ENCODE measurements at places on chromosomes 7 and 10.

DNA sequence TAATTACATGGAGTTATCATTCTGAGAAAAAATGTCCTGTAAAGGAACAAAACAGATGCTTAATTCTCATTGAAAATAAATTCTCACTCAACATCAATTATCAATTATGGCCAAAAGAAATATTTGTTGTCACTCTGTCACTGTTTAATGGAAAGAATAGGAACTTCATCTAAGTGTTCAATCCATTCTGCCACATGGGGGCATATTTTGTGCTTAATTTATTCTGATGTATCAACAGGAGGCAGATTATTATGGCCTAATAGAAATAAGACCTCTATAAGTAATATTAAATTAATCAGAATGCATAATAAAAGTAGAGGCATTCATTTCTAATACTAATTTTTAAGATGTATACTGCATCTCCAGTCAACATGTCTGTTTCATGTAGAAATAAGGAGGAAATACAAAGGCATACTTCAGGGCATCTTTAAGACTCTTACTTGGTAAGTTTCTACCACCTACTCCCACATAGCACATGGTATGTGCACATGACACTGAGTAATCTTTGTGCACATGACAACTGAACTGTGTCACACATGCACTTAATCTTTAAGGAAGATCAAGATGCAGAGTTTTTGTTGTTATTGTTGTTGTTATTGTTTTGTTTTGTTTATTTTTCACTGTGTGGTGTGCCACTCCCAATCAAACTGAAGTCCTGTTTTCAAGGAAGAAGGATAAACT lies 420.4 kb upstream of the SEMA3A start:
- no peak for DNase-seq

- no peak for DNase-seq
These were observed 114.8 kb upstream of the NPY start for GRCh38 chr7:24169077-24169624.

GRCh38 chr7:157682064-157682945 lies 345.5 kb downstream of the DNAJB6 start:
- DNase-seq: no peak

DNA sequence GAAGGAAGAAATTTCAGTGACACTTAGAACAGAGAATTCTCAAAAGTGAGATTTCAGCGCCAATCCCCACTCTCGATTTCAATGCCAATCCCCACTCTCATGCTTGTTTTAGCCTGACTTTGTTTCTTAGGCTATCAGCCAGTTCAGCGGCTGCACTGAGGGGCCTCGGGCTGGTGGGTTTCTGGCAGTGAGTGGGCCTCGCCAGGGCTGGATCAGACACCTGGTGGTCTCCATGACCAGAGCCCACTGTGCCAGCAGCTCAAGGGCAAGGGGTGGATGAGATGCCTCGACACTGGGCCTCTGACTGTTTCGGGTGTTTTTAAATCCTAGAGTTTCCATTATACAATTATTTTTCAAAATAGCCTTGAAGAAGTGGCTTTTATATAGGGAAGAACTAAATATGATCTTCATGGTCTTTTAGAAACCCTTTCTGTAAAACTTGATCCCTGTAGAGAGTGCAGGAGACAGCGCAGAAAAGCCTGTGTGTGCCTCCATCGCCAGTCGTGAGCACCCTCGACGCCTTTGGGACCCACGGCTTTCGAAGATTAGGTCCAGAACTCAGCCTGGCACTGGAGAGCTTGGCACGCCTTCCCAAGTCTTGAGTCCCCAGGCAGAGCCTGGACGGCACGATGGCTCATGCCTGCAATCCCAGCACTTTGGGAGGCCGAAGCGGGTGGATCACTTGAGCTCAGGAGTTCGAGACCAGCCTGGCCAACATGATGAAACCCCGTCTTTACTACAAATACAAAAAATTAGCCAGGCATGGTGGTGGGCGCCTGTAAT lies 76.2 kb downstream of the INPP5A start:
- no peak for DNase-seq

GRCh38 chr10:89556600-89556999 lies 21.2 kb upstream of the SLC16A12 start:
- no peak for DNase-seq

DNA sequence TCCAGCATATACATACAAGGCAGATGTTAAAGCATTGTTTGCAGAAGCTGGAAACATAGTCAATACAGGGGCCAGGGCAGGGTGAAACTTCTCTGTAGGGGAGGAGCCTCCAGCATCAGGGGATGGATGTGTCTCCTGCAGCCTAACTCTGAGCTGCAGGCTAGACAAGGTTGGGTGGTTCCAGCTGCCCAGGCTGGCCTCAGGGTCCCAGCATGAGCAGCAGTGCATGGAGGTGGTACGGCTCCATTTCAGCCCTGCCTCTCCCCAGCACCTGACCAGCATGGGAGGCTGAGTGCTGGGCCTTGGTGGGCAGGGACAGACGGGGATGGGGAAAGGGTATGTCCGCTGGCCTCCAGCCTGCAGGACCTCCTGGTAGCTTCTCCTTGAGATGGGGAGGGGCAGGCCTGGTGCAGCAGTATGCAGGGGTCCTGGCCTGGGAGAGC lies 7.4 kb upstream of the TBRG4 start:
- no peak for DNase-seq

- no peak for DNase-seq
These were observed 352.8 kb downstream of the RPS24 start for GRCh38 chr10:78386509-78386908.

GRCh38 chr10:97629289-97629688 lies 4.0 kb downstream of the MORN4 start:
- no peak for DNase-seq

- no peak for DNase-seq
These were observed 356.6 kb downstream of the SH2D4B start for GRCh38 chr10:80894311-80894791.

GRCh38 chr10:19659920-19660655 lies 156.1 kb upstream of the PLXDC2 start:
- no peak for DNase-seq

GRCh38 chr7:87416682-87417587 lies 58.5 kb downstream of the ABCB4 start:
- DNase-seq: peak; percentile 74

- no peak for DNase-seq
These were observed 45.4 kb downstream of the GPR37 start for GRCh38 chr7:124720195-124720594.

DNA sequence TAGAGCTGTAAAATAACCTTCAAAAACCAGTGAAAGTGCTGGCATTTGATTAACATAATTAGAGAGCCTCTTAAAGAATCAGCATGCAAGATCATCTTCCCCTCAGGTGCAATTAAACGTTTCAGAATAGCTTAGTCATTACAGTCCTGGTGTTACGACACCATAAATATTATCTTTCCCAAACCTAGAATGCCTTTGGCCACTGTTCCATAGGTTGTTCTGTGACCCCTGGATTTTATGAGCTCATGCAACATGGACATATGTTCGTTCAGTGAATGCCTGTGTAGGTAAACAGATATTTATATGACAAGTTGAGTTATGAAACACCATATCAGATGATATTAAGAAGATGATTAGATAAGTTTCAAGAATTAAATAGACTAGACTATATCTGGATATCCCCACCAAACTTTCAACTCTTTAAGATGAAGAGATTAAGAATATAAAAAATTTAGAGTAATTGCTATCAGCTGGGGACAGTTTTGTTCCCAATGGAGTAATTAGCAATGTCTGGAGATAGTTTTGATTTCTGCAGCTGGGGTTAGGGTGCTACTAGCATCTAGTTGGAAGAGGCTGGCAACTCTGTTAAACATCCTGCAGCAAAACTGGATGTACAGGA lies 263.5 kb upstream of the DKK1 start:
- DNase-seq: peak; percentile 28

DNA sequence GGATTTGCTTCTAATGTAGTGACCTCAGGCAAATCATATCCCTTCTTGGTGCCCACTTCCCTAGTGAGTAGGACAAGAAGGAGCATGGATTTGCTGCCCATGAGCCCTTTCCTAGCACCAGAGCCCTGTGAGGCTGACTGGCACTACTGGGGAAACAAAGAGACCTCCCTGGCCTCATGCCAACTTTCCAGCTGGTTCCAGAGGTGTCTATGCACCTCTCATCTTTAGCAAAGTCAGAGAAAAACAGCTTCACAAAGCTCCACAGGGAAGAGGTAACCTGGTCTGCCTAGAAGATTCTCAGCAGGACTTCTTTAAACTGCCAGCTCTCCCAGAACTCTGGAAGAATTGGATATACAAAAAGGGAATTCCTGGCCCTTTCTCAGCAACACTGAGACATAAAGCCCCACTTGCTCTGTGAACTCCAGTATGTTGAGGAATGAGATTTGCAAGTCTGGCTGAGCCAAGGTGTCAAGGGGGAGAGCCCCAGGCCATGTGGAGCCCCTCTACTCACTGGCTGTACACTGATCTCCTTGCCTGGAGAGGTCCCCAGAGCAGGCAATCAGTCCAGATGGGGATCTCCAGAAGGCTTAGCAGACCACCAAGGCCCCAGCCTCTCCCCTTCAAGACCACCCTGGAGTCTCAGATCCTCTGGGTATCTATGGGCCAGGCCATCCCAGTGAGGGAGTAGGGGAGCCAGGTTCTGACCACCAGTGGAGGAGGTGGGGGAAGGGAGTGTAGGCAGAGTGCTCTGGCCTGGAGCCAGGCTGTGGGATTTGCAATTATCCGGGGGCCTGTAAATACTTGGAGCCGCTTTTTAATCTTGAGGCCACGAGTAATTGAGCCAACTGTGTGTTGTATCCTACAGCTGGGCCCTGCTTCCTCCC lies 24.4 kb upstream of the RBM20 start:
- DNase-seq: no peak

- DNase-seq: no peak
These were observed 222.5 kb downstream of the AHR start for GRCh38 chr7:17520941-17521340.

DNA sequence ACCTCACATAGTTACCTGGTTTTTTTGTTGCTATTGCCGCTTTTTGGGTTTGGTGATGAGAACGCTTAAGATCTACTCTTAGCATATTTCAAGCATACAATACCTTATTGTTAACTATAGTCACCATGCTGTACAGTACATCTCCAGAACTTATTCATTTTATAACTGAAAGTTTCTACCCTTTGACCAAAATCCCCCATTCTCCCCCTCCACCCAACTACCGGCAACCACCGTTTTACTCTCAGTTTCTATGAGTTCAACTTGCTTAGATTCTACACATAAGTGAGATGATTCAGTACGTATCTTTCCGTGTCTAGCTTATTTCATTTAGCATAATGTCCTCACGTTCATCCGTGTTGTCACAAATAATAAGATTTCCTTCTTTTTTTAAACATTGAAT lies 86.7 kb upstream of the IL6 start:
- DNase-seq: no peak

DNA sequence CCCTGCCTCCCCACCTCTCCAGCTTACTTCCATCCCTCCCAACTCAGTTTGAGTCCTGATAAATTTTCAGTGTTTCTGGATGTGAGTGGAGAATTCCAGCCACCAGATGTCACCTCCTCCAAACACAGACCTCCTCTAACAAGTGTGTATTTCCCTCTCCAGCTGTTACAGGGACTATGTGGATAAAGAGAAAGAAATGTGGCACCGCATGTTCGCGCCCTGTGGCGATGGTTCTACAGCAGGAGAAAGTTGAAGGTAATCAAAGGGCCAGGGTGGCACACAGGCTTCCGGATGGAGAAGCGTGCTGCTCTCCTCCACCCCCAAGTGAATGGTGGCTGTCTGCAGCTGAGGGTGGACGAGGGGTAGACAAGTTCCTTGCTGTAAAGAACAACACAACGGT lies 14.7 kb downstream of the FKBP6 start:
- DNase-seq: peak; percentile 62

GRCh38 chr7:80247144-80247543 lies 112.5 kb downstream of the GNAI1 start:
- DNase-seq: no peak

GRCh38 chr10:114017271-114017670 lies 26.4 kb upstream of the ADRB1 start:
- DNase-seq: no peak

- DNase-seq: no peak
These were observed 6.7 kb upstream of the PNLIP start for GRCh38 chr10:116538992-116539391.

- no peak for DNase-seq
These were observed 618.6 kb downstream of the ZWINT start for GRCh38 chr10:55742487-55742886.

DNA sequence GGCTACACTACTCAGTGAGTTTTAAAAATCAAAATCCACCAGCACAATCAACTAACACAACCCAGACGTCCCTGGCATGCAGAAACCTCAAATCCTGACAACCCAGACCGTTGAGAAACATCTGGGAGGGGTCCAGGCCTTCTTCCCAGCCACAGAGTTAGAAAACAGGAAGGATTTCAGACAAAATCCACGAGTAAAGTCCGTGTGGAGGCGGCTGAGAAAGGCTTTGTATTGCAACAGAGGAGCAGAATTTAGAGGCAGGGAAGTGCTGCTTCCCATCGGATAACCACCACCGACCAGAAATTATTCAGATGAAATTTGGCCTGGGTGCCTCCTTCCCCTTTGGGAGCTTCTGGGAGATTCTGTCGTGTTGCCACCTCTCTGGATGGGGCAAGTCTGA lies 61.5 kb downstream of the TNS3 start:
- DNase-seq: no peak

GRCh38 chr10:46057038-46057437 lies 11.0 kb upstream of the MSMB start:
- DNase-seq: no peak

- no peak for DNase-seq
These were observed 22.9 kb downstream of the ATE1 start for GRCh38 chr10:121904888-121905287.

DNA sequence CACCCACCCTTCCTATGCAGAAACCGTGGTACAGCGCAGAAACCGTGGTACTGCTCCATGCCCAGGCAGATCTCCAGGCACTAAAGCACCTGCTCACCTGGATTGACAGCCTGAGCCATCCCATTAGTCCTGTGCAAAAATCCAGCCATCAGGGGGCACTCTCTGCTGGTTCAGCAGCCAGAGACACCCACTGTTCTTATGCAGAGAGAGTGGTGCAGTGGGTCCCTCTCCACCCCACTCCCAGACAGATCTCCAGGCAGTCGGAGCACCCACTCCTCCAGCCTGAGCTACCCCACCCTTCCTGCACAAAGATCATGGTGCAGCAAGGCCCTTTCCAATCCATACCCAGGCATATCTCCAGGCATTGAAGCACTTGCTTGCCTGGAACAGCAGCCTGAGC lies 219.8 kb downstream of the CTNNA3 start:
- no peak for DNase-seq

- DNase-seq: no peak
These were observed 5.8 kb downstream of the ZSCAN25 start for GRCh38 chr7:99622596-99622995.

- no peak for DNase-seq
These were observed 38.5 kb upstream of the SEMA3C start for GRCh38 chr7:80957226-80957777.

DNA sequence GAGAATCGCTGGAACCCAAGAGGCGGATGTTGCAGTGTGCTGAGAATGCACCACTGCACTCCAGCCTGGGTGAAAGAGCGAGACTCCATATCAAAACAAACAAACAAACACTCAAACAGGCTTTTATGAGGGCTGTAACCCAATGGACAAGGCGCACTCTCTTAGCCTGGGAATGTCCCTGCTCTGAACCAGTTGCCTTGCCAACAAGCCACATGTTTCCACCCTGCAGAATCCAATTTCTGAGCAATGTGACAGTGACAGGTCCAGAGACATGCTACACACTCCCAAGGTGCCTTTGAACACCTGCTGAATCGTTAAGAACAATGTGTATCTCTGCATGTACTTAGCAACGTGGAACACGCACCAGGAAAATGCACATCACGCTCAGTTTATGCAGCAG lies 186.8 kb upstream of the AUTS2 start:
- no peak for DNase-seq

Data from small intestine (tissue), 16 donors.